ENCODE measurements at places on chromosomes 2 and 18.

GRCh38 chr18:47179520-47179919 lies 3.4 kb upstream of the IER3IP1 start:
- no peak for DNase-seq

GRCh38 chr2:231360401-231360800 lies 35.1 kb upstream of the B3GNT7 start:
- DNase-seq = no peak

DNA sequence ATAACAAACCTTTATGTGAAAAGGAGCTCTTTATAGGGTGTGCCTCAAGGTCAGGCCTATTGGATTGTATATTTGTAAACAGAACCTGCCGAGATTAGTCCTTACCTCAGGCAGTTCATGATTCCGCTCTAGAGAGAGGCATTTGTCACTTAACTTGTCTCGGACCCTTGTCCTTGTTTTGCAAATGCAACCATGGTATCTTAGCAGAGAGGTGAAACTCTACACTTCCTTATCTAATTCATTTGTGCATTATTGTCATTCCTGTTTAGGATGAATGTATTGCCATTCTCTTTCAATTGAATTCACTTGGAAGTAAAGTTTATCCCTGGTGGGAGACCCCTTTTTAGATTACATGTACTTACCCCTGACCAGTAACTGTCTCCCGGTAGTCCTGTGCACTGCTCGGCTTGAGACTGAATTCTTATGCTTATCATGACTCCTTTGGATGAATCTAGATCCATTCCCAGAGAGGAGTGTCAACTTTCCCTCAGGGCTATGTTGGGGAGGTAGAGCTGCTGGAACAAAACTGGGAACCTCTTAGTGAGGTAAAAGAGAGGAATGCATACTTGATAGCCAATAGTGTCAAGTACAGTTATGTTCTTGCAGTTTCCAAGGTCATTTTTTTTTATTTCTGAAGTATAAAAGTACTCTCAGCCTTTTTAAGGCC lies 46.6 kb downstream of the SGPP2 start:
- DNase-seq = no peak

- no peak for DNase-seq
These were observed 1632.6 kb downstream of the SUCLG1 start for GRCh38 chr2:82826437-82826836.

- no peak for DNase-seq
These were observed 2.7 kb upstream of the TMBIM1 start for GRCh38 chr2:218295029-218295428.

- no peak for DNase-seq
These were observed 75.1 kb downstream of the BOLA3 start for GRCh38 chr2:74072565-74072964.

- DNase-seq = no peak
These were observed 3.5 kb downstream of the COPS9 start for GRCh38 chr2:240132651-240132980.

GRCh38 chr18:47749600-47749973 lies 180.9 kb downstream of the SMAD2 start:
- no peak for DNase-seq

DNA sequence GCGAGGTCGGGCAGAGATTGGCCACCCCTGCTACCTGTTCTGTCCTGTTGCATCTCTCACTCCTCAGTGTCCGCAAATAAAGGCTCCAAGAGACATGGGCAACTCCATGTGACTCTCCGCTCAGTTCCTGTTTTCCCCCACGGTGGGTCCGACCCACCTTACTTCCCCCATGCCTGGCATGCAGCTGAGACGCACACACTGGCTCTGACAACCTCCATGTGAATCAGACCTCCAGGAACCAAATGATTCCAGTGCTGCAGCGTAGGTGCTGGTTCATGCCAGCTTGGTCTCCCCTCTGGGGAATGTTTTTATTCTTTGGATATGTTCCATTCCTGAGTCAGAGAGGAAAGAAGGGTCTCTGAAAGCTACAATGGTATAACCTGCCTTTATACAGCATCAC lies 221.5 kb downstream of the SH3RF3 start:
- no peak for DNase-seq

DNA sequence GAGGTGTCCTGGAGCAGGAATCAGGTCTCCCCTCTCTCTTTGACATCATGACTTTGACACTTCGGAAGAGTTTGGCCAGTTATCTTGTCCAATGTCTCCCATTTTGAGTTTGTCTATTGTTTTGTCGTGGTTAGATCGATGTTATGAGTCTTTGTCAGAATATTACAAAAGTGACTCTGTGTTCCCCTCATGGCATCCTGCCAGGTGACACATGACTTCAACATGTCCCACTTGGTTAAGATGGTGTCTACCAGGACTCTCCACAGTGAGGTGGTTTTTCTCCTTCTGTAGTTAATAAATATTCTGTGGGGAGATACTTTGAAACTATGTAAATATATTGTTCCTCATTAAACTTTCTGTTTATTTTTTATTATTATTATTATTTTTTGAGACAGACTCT lies 76.6 kb upstream of the BZW1 start:
- DNase-seq = no peak

GRCh38 chr18:50080316-50080715 lies 114.6 kb downstream of the MYO5B start:
- DNase-seq = no peak

DNA sequence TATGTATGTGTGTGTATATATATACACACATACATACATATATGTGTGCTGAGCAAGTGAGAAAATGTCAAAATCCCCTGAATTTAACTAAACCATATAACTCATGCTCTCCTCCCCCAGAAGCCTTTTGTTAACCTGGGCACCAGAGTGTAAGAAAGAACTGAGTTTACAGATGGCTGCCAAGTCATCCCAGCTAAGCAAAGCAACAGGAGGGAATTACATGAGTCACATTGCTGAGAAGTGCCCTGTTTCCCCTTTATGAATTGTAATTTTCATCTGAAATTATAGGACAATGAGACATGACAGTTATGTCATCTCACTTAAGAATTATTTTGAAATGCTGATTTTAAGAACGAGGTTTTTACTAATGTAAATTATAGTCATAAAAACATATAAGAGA lies 29.9 kb downstream of the SCN7A start:
- DNase-seq = no peak

All from stimulated activated CD4-positive, alpha-beta T cell treated with anti-CD3 and anti-CD28 coated beads, Interleukin-2, amount 100 ng/mL, for 48 hours (primary cell).